ENCODE measurements at places on chromosomes 6 and 20.

DNA sequence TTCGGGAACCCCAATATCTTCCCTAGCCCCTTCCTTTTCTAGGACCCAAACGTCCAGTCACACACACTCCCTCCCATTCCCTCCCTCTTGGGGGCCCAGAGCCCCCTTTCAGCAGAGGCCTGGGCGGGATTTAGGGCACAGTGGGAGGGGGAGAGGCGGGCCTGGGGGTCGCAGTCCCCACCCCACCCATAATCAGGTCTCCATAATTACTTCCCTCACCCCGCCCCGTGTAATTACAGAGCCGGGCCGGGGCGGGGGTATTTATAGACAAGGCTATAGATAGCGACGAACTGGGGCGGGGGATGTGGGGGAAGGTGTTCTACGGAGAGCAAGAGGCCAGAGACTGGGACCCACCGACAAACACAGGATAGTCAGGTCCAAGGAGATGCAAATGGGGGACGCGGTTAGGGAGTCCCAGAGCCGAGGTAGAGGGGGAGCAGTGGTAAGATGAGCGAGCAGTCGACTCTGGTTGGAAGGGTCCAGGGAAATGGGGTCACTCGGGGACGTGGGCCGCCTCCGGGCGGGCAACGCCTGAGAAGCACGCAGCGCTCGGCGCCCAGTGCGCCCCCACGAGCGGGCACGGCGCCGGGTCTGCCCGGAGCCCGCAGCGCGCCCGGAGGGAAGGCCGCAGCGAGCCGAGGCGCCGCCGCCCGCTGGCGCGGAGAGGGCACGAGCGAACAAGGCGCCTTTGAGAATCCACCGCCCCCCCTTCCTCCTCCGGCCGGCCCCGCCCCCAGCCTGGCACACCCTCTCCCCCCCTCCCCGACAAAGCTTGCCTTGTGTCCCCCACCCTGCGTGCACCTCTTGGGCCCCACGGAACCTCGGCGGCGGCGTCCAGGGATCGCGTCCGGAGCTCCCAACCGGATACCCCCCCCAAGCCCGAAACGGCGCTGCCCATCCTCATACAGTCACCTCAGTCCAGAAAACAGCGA is 670 bp upstream of the COL11A2 start:
- DNase-seq = no peak

DNA sequence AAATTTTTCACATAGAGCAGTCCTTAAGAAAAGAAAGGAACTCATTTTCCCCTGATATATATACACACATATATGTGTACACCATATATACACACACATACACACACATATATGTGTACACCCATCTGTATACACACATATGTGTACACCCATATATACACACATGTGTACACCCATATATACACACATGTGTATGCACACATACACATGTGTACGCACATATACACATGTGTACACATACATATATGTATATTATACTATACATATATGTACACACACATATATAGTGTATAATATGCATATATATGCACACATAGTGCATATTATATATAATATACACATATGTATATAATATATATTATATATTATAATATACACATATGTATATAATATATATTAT is 9.1 kb downstream of the MAP3K4 start:
- no peak for DNase-seq

GRCh38 chr20:50930139-50930975 is 880 bp downstream of the ADNP start:
- no peak for DNase-seq

DNA sequence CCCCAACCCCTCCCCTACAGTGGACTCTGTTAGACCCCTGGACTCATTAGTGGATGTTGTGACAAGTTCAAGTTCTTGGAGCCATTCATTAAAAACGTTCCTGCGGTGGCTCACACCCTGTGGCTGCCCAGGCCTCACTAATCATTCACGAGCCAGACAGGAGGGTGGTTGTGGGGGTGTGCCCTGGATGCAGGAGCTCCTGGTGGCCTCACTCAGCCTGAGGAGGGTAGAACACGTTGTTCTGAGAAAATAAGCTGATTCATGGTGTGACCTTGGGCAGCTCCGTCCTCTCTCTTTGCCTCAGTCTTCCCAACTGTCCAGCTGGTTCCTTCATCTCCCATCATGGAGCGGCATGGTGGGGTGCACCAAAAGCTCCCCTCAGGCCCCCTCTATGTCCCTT is 16.7 kb downstream of the SLC13A3 start:
- DNase-seq = no peak

DNA sequence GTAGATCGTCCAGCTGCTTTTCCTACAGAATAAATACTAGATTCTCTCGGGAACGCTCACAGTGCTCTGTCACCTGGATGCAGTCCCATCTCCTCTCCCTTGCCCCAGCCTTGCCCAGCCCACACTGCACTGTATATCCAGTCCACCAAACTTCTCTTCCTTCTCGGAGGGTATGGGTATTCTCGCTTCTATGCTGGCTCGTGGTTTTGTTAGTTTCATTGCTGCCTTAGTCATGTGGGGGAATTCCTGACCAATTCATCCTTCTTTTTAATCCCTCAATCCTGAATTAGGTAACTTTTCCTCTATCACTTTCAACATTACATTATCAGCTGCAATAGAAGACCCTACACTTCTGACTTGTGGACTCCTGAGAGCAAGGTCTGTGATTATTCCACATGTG is 252.4 kb downstream of the GMDS start:
- no peak for DNase-seq

DNA sequence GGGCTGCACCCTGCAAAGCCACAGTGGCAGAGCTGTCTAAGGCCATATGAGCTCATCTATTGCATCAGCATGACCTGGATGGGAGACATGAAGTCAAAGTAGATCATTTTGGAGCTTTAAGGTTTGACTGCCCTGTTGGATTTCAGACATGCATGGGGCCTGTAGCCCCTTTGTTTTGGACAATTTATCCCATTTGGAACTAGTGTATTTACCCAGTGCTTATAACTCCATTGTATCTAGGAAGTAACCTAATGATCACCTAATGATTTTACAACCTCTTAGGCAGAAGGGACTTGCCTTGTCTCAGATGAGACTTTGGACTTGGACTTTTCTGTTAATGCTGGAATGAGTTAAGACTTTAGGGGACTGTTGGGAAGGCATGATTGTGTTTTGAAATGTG is 575.4 kb downstream of the EPM2A start:
- DNase-seq = no peak

GRCh38 chr6:11961923-11962322 is 50.2 kb upstream of the HIVEP1 start:
- DNase-seq = no peak

DNA sequence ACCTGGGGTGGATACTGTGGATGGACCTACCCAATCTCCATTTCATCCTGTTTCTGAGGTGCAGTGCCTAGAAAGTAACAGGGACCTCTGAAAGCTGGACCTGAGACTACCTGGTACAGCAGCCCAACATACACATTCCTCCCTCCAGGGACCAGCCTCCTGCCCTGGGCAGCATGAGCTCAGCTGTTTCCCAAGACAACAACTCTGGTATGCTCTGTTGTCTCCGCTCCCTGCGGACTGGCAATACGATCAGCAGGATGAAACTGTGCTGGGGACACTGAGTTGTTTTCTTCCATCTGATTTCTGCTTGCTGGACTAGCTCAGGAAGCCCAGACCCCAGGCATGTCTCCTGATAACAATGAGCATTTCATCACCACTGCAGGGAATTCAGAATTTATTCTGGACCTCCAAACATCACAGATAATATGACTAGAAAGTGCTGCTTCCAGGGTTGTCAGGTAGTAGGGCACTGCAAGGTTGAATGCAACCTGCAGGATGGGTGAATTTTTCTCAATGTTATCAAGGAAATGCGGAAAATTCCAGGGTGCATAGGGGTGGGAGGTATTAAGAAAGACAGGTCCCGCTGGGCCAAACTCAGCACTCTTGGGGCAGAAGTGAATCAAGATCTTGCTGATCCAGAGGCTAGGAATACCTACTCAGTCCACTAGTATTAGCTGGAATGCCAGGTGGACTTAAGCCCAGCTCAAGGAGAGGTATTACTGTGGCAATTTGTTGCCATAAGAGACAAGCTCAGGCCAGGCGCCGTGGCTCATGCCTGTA is 38.9 kb upstream of the SLC4A11 start:
- no peak for DNase-seq

DNA sequence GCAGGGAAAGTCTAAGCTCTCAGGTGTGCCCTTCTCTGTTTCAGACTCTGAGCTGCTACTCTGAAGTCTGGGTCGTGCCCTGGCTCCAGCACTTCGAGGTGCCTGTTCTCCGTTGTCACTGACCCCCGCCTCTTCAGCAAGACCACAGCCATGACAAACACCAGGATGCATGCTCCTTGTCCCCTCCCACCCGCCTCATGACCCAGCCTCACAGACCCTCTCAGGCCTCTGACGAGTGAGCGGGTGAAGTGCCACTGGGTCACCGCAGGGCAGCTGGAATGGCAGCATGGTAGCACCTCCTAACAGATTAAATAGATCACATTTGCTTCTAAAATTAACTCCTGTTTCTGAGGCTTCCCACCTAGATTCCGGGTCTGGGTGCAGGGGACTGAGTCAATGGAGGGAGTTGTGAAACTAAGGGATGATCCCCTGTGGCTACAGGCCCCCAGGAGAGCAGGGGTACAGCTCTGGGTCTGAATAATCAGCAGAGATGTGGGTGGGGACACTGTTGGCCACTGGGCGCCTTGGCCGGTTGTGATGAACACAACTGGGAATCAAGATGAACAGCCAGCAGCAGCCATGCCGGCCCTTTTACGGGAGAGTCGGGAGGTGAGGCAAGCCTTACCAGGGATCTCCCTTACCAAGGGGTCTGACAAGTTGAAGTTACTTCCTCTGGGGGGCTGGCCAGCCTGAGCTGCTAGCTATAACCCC is 10.7 kb downstream of the CST7 start:
- no peak for DNase-seq

DNA sequence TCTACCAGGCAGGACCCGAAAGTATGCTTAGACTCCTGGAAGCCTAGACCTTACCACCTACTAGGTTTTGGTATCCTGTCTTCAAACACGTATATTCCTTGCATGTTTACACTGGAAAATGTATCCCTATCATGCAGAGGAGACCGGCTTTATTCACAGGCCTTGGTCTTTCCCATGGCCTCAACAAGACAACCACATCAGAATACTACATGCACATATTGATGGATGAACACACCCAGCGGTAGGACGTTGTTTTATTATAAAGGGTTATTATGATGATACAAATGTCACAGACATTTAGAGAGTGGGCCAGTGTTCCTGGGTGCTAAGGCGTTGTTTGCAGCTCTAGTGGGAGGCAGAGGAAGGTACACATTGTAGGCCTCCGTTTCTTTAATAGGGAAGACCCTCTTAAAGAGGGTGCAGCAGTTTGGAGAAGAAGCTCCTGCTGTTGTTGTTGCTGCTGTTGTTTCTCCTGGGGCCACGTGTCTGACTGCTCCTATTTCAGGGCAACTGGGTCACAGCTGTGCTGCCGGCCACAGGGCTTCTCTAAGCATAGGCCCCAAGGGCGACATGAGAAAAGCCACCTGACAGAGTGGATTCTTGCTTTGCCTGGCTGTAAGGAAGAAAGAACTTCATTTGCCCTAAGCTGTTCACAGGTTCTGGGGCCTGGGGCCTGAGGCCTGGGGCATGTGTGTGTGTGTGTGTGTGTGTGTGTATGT is 98.3 kb upstream of the SASH1 start:
- DNase-seq = no peak

- DNase-seq = peak; percentile 28
Measured at GRCh38 chr6:5132731-5133130, 47.6 kb downstream of the PPP1R3G start.

GRCh38 chr20:24598996-24599395 is 129.6 kb downstream of the SYNDIG1 start:
- no peak for DNase-seq

- DNase-seq = no peak
Measured at GRCh38 chr6:42726026-42726425, 3.6 kb upstream of the PRPH2 start.

GRCh38 chr6:53544470-53545308 is at the start of gene GCLC:
GCLC (minus strand) TSS chr6:53545101; CDS start chr6:53544645, 456 bp downstream.
- peak; percentile 75 for DNase-seq

GRCh38 chr6:51513891-51514747 is 573.3 kb downstream of the PKHD1 start:
- no peak for DNase-seq

GRCh38 chr6:26214803-26215584 is 127.8 kb downstream of the HFE start:
- no peak for DNase-seq

DNA sequence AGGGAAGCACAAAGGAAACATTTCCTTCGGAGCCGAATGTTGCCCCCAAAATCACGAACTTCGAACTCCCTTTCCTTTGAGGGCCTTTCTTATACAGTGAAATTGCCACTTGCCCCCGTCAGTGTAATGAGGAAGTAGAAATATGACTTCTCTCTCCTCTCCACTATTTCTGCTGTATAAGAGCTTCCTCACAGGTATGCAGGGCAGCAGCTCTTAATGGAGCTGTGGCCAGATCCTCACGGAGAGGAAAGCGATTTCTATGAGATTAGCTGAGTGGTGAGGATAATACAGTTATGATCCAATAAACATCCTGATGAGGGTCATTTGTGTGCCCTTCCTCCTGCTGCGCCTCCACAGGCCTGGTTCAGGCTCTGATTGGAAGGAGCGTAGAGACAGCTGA is 10.8 kb upstream of the CPNE5 start:
- DNase-seq = no peak

- no peak for DNase-seq
Measured at GRCh38 chr6:49805246-49805645, 18.2 kb upstream of the PGK2 start.

DNA sequence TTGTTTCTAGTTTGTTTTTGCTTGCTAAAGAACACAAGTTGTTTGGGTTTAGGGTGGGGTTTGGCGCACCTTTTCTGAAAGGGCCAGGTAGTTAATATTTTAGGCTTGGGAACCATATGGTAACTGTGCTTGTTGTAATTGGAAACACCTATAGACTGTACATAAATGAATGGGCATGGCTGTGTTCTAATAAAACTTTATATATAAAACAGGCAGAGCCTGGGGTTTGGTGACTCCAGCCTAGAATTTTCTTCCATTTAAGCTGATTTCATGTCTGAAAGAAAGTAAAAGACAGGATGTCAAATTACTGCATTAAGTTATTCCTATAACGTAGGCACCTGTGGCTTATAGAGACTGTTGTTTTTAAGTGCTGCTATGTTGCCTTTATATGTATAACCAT is 36.1 kb upstream of the MAPK13 start:
- no peak for DNase-seq

GRCh38 chr20:24565835-24566351 is 96.5 kb downstream of the SYNDIG1 start:
- DNase-seq = no peak

Measured in omental fat pad (tissue), 4 donors.